ENCODE measurements at places on chromosomes 1 and 21.

GRCh38 chr1:172638885-172639831 lies 19.7 kb upstream of the FASLG start:
- no peak for DNase-seq

- no peak for DNase-seq
Measured at GRCh38 chr21:31735511-31735992, 3.6 kb upstream of the SCAF4 start.

DNA sequence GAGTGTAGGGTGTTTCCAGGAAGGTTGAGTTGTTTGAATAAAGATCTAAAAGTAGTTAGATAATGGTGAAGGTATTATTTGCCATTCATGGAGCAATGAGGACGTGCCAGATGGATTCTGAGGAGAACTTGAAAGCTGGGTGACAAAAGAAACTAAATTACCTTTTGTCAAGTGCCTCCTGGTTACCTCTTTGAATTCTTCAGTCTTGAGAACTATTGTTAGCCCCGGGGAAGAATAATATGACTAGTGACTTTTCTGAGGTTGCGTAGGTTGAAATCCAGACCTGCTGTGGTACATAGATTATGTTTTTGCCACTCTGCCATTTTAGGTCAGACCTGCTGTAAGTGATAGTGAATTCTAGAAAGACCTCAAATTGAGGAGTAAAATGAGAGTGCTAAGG lies 11.5 kb downstream of the LAMC1 start:
- DNase-seq, result no peak

DNA sequence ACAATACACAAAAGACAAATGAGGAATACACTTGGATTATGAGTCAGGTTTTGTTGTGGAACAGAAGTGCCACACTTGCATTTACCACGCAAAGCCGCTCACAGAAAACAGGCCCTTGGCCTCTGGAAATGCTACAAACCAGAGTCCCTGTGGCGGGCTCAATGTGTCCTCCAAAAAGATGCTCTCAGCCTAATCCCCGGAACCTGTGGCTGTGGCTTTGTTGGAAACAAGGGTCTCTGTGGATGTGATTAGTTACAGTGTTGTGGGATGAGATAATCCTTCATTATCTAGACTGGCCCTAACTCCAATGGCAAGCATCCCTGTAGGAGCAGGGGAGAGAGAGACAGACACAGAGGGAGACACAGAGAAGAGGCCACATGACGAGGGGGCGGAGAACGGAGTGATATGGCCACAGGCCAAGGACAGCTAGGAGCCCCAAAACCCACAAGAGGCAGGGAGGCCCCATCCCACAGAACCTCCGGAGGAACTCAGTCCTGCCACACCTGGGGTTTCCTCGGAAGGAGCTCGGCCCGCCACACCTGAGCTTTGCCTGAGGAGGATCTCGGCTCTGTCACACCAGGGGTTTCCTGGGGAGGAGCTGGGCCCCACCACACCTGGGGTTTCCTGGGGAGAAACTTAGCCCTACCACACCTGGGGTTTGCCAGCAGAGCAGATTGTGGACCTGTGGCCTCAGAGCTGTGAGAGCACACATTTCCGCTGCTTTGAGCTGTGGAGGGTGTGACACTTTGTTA lies 55.4 kb downstream of the NPHP4 start:
- DNase-seq, result no peak

DNA sequence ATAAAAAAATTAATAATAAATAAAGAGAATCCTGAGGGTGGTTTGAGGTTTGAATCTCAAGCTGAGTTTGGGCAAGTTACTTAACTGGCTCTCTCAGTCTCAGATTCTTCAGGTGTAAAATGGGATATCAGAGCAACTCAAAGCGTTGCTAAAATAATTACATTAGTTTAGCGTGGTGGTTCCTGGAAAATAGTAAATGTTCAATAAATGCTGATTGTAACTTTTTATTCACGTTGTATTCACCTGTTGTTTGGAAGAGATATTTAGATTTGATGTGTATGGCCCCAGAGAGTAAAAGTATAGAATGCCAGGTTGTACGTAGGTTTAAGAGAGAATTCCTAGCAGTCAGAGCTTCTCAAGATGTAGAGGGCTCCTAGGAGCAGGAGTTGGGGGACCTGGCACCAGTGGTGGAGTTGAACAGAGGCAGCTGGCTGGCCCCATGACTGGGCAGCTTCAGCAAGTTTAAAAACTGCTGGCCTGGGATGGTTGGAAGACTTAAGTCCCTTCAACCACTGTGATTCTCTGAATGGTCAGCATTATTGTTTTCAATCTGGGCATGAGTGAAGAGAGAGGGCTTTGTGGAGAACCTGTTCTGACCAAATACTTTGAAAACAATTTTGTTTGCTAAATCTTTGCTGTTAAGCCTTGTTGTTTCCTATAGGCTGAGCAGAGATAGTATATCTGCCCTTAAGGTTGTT lies 22.4 kb downstream of the PRCC start:
- DNase-seq, result no peak

GRCh38 chr1:30414086-30414850 lies 309.1 kb downstream of the MATN1 start:
- no peak for DNase-seq

DNA sequence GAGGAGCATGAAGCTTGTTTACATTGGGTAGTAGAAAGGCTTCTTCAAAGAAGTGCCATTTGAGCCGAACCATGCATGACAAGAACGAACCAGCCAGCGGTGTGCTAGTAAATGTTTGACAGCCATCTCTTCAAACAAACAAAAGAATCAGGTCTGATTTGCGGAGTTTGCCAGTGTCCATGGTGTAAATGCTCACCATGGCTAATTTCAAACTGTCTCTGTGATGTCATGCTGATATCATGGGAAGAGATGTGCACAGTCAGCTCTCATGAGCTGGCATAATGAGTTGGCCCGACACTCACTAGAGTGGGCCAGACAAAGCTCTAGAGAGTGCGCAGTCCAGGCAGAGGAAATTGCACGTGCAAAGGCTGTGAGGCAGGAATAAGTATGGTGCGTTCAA lies 101.1 kb downstream of the KAZN start:
- no peak for DNase-seq

GRCh38 chr1:107450899-107451664 lies 310.2 kb downstream of the NTNG1 start:
- DNase-seq, result no peak

- no peak for DNase-seq
Measured at GRCh38 chr1:26541431-26541815, 11.9 kb downstream of the RPS6KA1 start.

- DNase-seq, result no peak
Measured at GRCh38 chr1:42176902-42177519, 12.5 kb upstream of the GUCA2A start.

GRCh38 chr1:14689996-14690615 lies 91.6 kb downstream of the KAZN start:
- no peak for DNase-seq

GRCh38 chr1:3275471-3276340 lies 178.8 kb upstream of the ARHGEF16 start:
- no peak for DNase-seq

- DNase-seq, result peak; percentile 65
Measured at GRCh38 chr1:154943649-154944400, 7.3 kb upstream of the PMVK start.

- DNase-seq, result no peak
Measured at GRCh38 chr1:57324388-57324787, 99.5 kb downstream of the DAB1 start.

- DNase-seq, result peak; percentile 74
Measured at GRCh38 chr1:205294175-205294917, 27.2 kb downstream of the NUAK2 start.

Data from Caco-2 (cell line).